NCI-H774 (cell line): ENCODE measurements at places on chromosomes 5 and 9.

DNA sequence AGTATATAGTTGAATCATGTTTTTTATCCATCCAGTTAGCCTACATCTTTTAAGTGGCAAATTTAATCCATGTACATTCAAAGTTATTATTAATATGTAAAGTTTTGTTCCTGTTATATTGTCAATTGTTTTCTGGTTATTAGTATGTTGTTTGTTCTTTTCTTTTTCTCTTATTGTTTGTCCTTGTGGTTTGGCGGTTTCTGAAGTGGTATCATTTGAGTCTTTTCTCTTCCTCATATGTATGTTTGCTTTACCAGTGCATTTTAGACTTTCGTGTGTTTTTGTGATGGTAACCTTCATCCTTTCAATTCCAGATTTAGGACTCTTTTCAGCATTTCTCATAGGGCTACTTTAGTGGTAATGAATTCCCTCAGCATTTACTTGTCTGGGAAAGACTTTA is 130.4 kb upstream of the RFX3 start:
- no peak for DNase-seq

GRCh38 chr5:14222206-14222605 is 79.1 kb downstream of the TRIO start:
- DNase-seq = no peak

DNA sequence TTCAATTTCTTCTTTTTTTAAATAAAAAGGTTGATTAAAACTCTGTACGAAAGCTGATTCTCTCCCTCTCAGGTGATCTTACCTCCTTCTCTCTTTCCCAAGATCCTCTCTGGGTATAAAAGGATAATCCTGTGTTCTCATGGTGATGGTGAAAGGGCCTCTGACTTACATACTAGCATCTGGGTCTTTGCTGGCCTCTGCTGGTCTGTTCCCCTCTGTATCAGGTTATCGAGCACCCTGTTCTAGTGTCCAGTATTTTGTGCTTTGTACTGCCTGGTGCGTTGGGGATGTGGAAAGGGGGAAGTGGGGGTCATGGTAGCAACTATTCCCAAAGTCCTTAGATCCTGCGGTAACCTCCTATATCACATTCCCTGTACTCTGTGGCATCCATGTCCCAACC is 328.9 kb downstream of the NR2F1-AS1 start:
- no peak for DNase-seq

DNA sequence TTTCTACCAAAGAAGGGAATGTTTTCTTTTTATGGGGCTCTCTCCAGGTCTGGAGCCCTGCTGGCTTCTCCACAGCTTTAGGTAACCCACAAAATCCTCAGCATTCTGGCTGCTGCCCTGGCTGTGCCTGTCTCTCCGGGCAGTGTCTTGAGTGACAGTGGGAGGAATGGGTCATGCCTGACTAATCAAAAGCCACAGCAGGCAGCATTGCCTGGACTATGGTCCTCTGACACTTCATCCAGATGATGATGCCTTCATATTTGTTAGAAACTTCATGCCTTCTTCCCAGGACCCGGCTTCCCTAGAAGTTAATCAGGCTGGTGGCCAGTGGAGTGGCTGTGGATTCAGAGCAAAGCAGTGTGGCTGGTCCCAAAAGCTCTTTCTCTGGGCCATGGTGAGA is 32.2 kb upstream of the TGFBI start:
- DNase-seq = no peak

DNA sequence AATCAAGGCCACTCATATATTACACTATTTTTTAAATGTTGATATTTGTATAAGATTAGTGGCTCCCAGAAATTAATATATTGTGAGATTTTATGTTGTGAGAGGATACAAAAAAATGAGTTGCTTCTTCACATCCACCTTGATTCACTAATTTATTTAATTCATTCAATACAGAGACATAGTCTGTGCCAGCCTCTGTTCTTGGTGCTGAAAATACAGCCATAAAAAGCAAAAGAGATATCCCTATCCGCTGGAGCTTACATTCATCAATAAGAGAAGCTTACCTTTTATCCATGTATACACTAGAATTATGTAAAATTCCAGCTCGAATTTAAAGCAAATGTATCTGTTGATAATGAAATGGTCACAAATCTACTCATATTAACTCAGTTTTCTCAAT is 92.2 kb upstream of the GABRG2 start:
- no peak for DNase-seq

DNA sequence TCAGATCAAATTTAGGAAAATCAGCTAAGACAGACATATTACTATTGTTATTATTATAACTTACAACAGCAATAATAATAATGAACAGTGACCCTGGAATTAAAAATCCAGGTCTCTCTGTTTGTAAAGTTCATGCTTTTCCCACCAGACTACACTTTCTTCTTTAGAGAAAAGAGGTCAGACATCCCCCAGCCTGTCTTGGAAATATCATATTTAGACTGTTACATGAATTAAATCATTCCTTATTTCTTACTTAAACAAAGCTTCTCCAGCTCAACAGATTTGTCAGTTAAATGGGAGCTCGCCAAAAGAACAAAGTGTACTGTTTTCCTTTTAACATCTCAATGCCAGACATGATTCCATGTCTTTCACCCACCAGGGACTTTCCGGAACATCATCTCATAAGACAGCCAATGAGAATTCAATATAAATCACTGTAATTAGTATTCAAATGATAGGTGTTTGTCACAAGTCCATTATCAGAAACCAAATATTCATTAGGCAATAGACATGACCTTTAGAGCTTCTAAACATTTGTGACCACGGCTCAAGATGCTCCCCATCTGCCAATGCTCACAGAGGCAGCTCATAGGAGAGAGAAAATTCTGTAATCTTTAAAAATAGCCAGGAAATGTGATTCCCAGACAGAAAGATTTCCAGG is 351.9 kb downstream of the ENC1 start:
- no peak for DNase-seq

- peak; percentile 84 for DNase-seq
Measured at GRCh38 chr9:89436963-89437625, 60.8 kb downstream of the SEMA4D start.

DNA sequence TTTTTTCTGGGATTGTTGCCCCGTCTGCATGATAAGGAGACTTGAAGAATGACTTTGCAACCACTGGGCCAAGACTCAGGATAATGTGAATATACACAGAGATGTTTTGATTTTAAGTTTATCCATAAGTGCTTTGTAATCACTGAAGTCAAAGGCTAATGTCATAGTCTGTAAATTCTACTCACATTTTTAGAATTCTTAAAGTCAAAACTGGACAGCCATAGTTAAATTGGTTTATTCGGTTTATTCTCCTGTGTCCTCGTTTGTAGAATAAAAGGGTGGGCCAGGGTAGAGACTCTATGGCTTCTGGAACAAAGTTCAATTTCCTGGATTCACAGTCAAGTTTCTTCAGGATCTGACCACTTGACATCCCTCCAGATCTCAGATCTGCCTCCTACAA is 327.7 kb upstream of the TNC start:
- DNase-seq = no peak

DNA sequence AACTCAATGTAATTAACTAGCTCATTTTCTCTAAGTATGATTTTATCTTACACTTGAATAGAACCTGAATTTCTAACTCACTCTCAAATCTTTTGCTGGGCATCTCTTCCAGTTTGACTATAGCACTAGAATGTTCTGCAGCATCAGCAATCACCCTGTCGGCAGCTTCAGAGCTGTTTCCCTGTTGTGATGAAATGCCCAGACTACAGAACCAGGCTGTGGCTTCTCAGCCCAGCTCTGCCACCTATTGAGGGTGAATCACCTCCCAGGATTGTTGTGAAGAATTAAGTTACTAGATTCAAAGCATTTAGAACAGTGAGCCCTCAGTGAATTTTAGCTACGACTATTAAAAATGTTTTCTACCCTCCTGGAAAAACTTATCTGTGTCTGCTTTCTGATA is 90.4 kb upstream of the ANKRD55 start:
- DNase-seq = no peak

DNA sequence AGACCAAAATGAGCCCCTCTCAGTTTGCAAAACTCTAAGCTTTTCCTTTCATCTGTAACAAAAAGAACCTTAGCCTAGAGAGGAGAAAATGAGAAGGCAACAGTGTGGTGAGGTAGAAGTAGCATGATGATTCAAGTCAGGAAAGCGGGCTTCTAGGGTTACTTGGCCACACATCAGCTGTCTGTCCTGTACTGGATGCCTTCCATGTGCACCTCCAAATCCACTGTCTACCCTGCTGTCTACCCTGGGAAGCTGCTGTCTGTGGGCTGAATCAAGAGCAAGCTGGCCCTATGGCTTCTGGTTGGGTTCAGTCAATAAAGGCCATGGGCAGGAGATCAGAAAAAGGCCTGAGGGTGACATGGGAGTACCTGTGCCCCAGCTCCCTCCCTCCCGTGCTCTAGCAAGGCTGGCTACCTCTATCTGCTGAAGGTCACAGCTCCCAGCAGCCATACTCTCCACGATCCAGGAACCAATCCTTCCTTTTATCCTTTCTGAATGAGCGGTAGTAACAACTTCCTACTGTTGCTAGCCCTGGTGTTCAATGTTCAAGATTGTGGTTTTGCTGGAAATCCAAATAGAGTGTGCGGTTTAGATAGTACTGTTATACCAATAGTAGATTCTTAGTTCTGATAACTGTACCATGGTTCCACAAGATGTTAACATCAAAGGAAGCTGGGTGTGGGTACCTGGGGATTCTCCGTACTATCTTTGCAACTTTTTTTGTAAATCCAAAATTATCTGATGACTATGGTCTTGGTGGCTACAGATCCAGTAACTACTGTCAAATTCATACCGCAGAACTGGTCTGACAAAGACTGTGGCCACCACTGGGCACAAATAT is 191.0 kb downstream of the ESM1 start:
- DNase-seq = no peak

- DNase-seq = no peak
Measured at GRCh38 chr9:22158927-22159346, 149.8 kb upstream of the CDKN2B start.

DNA sequence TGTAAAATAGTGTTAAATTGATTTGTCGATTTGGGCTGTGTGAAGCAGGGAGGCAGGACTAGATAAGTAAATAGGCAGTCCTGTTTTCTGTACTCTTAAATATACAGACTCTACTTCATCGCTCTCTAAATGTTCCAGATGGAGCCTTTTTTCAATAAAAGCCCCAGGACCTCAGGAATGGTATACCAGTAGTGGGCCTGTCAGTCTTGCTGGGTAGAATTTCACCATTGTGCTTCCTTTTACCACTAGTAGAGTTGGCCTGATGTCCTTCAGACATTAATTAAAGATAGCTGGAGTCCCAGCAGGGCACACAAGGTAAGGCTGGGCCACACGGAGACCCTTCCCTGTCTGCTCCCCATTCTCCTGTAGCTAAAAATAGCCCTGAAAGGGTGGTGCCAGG is 6.0 kb downstream of the SNX18 start:
- DNase-seq = no peak

DNA sequence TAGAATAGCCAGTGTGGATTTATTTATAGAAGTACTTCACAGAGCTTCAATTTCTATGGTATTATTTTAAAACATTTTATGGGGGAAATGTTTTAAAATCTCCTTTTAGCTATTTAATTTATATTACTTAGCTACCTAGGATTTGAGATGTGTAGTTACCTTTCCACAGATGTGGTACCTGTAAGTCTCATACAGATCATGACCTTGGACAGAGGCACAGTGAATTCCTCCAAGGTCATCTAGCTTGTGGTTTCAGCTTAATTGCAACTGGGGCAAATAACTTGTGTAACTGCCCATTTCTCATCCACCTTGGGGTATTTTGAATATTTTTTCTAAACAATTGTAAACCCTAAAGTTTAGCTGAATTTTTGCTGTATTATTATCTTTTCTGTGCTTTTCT is 89.2 kb downstream of the DMRTA1 start:
- DNase-seq = no peak

DNA sequence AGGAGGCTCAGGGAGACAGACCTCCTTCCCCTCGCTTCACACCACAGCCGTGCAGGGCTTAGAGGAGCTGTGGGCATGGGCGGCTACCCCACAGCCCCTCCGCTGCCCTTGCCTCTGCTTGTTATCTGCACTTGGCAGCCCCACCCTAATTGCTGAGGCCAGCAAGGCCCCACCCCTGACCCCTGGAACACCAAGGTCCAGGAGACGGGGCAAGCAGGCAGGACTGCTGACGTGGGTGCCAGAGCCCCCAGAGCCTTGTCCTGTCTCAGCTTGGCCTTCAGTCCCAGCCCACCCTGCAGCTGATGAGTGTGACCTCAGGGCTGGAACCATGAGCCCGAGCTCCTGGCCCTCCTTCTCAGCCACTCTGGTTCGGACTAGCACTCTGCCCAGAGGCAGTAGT is 29.1 kb upstream of the NEURL1B start:
- DNase-seq = no peak

DNA sequence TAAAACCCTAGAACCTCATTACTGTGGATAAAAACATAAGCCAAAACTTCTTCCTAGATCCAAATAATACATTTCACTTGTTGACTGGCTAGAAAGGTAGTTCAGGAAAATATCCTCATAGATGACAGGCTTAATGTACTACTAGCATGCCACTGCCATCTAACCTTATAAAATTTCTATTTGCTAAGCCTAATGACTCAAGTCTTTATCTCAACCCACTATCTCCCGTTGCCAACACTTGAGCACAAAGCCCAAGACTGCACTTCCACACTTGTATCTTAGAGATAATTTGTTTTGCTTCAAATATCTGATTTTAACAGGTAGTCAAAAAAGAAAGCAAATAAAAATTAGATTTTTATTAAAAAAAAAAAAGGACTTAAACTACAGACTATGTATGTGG is 42.7 kb downstream of the FBXL17 start:
- no peak for DNase-seq

GRCh38 chr9:75812141-75812540 is 78.3 kb upstream of the PCSK5 start:
- DNase-seq = no peak

GRCh38 chr9:22617156-22617555 is 170.5 kb downstream of the DMRTA1 start:
- DNase-seq = no peak

- DNase-seq = no peak
Measured at GRCh38 chr5:72063219-72063819, 44.0 kb upstream of the MAP1B start.

DNA sequence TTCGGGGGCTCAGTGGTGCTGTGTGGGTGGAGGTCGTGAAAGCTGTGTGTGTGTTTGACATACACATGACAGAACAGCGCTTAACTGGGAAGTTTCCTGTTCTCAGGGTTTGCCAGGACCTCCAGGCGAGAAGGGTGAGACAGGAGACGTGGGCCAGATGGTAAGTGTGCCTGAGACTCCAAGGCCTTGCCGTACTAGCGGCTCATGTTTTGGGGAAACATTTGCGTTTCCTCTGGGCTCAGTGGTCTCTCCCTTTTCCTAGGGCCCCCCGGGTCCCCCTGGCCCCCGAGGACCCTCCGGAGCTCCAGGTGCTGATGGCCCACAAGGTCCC is 68.3 kb upstream of the FCN2 start:
- DNase-seq = no peak

GRCh38 chr9:101018467-101018866 is 10.1 kb upstream of the PLPPR1 start:
- no peak for DNase-seq
